ENCODE measurements at places on chromosomes 7 and 10.

GRCh38 chr7:57443567-57443966 is 6.4 kb upstream of the ZNF716 start:
- no peak for DNase-seq

- DNase-seq: peak; percentile 17
These were observed 5.1 kb downstream of the ITPRIP start for GRCh38 chr10:104333032-104333727.

DNA sequence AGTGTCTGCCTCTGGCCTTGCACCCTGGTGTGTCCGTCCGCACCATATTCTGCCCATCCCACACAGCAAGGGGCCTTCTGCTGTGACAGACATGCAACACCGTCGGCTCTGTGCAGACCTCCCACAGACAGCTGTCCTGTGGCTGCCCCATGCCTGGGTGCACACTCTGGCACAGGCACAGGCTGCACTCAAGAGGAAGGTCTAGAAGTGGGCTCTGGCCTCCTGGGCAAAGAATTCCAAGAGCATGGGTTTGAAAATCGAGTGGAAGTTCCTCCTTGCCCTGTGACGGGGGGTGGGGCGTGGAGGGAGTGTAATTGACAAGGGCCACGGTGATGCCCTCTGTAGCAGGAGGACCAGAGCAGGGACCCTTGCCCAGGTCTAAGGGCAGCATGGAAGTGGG is 4.3 kb upstream of the LOXL4 start:
- no peak for DNase-seq

GRCh38 chr10:77686096-77686495 is 48.5 kb upstream of the KCNMA1 start:
- DNase-seq: no peak

GRCh38 chr7:101943889-101944600 is 126.6 kb downstream of the CUX1 start:
- DNase-seq: no peak

DNA sequence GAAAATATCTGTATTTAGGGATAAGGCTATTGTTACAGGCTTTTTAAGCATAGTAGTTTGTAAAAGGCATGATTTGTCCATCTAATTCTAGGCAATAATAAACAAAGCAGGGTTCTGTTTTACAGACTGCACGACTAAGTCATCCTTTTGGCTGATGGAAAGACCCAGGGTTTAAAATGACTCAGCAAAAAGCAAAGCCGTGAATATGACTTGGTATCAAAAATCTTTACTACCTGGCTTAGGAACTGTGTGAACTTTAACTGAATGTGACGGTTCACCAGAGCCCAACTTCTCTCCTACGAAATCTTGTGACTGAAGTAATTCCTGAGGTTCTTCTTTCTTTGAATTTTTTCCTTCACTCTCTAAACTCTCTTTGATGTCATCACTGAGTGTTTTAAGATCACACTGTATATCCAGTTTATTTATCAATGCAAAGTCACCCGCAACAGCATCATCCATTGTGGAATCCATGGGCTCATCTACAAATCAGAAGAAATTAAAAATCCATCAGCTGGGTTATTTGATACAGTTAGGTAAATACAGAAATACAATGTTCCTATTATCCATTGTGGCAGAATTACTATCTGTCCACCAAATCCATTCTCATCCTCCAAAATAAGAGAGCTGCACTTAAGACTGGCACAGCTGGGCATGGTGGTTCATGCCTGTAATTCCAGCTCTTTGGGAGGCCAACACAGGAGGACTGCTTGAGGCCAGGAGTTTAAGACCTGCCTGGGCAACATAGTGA is 17.0 kb downstream of the ATE1 start:
- DNase-seq: no peak

- no peak for DNase-seq
These were observed 651.0 kb upstream of the STEAP1 start for GRCh38 chr7:89503281-89503680.

- DNase-seq: no peak
These were observed 196.3 kb downstream of the DNAJC1 start for GRCh38 chr10:21807180-21807579.

GRCh38 chr10:78435484-78436221 is 402.0 kb downstream of the RPS24 start:
- no peak for DNase-seq

GRCh38 chr7:121279060-121279620 is 49.7 kb upstream of the WNT16 start:
- DNase-seq: no peak
